Activated CD4-positive, alpha-beta T cell treated with anti-CD3 and anti-CD28 coated beads for 4 hours (primary cell): ENCODE measurements at places on chromosomes 16 and 17.

- no peak for DNase-seq
These were observed 99.7 kb downstream of the ZNF778 start for GRCh38 chr16:89317101-89317671.

DNA sequence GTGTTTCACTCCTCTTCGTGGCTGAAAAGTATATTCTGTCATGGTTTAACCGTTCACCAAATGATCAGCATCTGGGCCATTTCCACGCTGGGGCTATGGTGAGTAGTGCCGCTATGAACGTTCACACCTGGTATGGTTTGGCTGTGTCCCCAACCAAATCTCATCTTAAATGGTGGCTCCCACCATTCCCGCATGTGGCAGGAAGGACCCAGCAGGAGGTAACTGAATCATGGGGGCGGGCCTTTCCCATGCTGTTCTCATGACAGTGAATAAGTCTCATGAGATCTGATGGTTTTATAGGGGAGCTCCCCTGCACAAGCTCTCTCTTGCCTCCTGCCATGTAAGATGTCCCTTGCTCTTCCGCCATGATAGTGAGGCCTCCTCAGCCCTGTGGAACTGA lies 45.7 kb upstream of the ZNF469 start:
- no peak for DNase-seq

GRCh38 chr16:84730406-84731106 lies 30.8 kb downstream of the USP10 start:
- peak; percentile 40 for DNase-seq

GRCh38 chr16:62967611-62968010 lies 931.4 kb upstream of the CDH8 start:
- DNase-seq, result no peak

DNA sequence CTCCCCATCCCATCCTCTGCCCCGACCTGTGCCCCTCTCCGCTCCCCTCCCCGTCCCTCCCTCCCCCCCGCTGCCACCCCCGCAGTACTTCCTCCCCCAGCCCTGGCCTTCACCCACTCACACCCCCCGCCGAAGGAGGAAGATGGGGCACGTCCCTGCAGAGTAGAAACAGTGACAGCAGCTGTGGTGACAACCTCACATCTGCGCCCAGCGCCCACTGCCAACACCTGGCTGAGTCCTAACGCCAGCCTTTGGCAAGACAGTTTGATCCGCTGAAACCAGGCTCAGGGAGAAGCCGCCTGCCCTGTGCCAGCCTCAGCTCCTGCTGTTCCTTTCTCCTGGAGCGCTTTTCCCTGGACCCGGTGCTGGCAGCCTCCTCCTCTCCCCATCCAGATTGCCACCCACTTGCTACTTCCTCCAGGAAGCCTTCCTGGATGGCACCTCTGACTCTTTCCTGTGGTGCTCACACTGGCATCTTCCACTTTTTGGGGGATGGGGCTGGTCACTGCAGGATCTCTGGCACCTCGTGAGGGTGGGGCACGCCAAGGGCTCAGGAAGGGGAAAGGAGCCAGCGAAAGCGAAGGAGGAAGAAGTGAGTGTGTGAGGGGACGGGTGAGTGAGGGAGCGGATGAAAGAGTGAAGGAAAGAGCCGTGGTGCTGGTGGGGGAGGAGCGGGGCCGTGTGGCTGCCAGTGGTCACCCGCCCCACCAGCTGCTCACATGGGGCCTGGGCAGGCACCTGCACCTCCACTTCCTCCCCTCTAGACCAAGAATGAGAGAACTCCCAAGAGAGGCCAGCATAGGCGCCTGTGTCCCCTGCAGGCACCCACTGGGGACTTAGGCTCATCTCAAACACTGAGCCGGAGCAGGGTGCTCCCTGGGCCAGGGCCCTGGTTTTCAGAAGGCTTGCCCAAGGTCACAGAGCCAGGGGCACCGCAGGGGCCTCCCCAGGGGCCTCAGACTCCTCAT lies 27.0 kb downstream of the ZFPM1 start:
- DNase-seq, result peak; percentile 62

DNA sequence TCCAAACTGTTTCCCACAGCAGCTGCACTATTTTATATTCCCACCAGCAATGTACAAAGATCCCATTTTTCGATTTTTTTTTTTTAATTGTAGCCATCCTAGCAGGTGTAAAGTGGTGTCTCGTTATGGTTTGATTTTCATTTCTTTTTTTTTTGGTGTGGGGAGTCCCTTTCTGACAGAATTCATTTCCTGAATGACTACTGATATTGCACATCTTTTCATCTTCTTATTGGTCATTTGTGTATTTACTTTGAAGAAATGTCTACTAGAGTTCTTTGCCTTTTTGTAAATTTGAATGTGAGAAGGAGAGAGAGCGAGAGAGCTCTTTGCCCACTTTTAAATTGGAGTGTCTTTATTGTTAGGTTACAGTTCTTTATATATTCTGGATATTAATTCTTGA lies 14.0 kb downstream of the CYB5B start:
- DNase-seq, result no peak
